ENCODE measurements at places on chromosomes 13 and 19.
A peak's percentile ranks its signal among the peaks of the same experiment; 100 is the strongest.

- H3K36me3 ChIP-seq = no peaks in the 10 kb centered on the region
- no peak overlapping the region for H3K4me3 ChIP-seq
These were observed 9.6 kb upstream of the BCL3 start for GRCh38 chr19:44738603-44739558.

DNA sequence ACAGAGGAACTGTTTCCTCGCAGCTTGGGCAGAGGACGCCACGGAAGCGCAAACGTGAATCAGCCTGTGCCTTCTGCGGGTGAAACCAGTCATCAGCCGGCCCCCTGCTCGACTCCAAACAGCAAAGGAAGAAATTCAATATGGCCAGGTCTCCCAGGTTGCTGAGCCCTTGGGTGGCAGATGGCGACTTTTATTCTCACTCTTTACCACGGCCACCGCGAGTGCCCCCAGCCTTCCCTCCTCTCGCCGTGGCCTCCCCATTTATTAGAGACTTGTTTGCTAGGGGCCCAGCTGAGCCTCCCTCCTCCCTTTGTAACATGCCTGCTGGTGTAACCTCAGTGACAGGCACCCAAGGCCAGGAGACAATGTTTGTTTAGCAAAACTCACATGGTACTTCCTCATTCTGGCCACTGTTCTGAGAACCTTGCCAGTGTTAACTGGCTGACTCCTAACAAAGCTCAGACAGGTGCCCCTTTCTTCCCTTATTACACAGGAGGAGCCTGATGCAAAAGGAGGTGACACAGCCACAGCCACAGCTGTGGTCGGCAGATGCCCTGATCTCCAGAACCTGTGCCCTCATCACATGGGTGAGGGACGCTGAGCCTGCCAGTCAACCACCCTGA lies 5.8 kb downstream of the RAB20 start:
- DNase-seq = no peak
- H3K4me1 ChIP-seq = peaks cover 8% of the 10 kb centered on the region
- H3K4me3 ChIP-seq = no peak overlapping the region

DNA sequence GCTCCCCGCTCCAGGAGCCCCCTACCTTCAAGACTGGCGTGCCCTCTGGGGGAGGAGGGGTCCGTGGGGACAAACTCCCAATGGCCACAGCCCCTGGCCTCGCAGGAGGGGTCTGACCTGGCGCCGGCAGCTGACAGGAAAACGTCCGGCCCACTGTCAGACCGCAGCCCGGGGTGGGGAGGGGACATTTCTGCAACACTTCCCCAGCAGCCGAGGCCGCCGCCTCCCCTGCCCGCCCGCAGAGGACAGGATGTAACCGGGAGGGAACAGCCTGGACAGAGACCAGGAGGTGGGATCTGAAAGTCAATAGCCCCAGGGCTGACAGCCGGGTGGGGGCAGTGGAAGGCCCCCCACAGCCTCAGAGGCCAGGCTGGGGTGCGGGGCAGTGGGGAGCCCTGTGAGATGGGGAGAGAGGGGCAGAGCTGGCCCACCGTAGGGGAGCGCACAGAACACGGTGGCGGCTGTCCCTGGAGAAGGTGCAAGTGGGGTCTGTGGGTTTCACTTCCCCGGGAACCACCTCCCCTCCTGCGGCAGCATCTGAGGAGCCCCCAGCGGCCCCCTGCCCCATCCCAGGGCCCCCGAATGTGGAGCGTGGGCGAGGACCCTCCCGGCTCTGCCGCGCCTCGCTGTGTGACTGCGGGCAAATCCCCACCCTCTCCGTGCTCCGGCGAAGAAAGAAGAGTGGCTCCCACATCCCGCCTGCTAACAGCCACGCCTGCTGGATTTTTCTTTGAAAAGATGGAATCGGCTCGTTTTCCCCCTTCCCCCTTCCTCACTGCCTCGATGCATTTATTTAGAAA lies at the start of gene PEAK3:
Gene PEAK3, minus strand, starts transcription at position 114 of the 800 bp plus-strand sequence. CDS start 1,244 bp downstream, outside the sequence.
- peak within 1 kb of the TSS; percentile 51 for H3K4me3 ChIP-seq
- peaks cover 1% of the 10 kb centered on the region for H3K36me3 ChIP-seq
- H3K27ac ChIP-seq = peak within 1 kb of the TSS; percentile 28

DNA sequence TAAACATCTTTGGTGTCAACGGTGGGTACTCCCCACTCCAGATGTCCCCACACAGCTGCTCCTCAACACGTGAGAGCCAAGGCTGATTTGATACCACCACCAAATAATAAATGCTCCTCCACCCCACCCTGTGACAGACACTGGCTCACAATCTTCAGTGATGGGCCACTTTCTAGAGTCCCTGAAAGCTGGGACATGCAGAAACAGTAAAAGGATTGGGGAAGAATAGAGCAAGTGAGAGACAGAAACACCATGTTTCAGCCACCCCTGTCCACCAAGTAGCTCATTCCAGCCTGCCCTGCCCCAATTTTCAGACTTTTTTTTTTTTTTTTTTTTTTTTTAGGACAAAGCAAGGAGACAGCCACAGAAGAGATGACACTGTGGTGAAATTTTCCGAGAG lies 1.6 kb downstream of the SLC46A3 start:
- peak overlapping the region; percentile 92 for H3K4me3 ChIP-seq
- H3K27ac ChIP-seq = no peak overlapping the region
- peaks cover 26% of the 10 kb centered on the region for H3K4me1 ChIP-seq
- peaks cover 17% of the 10 kb centered on the region for H3K36me3 ChIP-seq
- DNase-seq = no peak
- H3K27me3 ChIP-seq = peaks cover 3% of the 10 kb centered on the region

- H3K4me3 ChIP-seq = no peak overlapping the region
- H3K27ac ChIP-seq = no peak overlapping the region
- peaks cover 20% of the 10 kb centered on the region for H3K4me1 ChIP-seq
- no peak for DNase-seq
- H3K27me3 ChIP-seq = no peaks in the 10 kb centered on the region
- no peaks in the 10 kb centered on the region for H3K36me3 ChIP-seq
These were observed 6.3 kb upstream of the JUNB start for GRCh38 chr19:12784871-12785430.

DNA sequence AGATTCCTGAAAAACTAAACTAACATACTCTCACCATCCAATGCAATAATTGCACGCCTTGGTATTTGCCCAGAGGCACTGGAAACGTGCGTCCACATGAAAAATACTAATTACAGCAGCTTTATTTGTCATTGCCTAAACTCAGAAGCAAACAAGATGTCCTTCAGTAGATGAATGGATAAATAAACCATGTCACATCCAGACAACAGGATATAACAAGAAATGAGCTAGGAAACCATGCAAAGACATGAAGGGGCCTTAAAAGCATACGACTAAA lies 25.0 kb downstream of the ELL start:
- DNase-seq = no peak
- peak overlapping the region; percentile 86 for H3K27ac ChIP-seq
- no peaks in the 10 kb centered on the region for H3K36me3 ChIP-seq
- peaks cover 49% of the 10 kb centered on the region for H3K4me1 ChIP-seq

DNA sequence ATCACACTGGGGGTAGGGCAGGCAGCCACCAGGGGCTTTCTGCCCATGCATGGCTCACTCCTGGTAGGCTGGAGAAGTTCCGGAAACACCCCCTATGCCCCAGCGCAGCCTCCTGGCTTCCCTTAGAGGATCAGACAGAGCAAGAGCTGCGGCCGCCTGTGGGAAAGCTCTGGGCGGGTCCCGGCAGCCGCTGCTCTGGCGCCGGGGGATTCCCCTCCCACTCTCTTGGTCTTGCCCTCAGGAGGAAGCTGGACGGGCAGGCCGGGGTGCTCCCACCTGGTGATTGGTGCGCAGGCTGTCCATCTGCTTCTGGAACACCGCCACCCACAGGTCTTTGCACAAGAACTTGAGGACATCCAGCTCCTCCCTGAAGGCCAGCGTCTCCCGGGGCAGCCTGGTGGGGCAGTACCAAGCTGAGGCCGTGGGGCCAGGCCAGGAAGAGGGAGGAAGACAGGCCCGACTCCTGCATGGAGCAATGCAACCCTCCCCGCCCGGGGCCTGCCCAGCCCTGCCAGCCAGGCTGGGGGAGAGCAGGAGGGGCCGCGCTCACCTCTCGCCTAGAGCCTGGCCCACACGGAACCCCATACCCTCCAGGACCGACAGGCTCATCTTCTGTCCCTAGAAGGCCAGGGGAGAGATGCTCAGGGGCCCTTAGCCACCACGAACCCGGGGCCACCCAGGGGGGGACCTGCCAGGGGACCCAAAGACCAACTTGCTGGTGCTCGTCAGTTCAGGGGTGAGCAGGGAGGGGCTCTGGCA lies 4.0 kb upstream of the NKPD1 start:
- H3K36me3 ChIP-seq = no peaks in the 10 kb centered on the region
- no peak overlapping the region for H3K27ac ChIP-seq
- peaks cover 12% of the 10 kb centered on the region for H3K4me1 ChIP-seq
- H3K4me3 ChIP-seq = peak overlapping the region; percentile 2
- peak; percentile 47 for DNase-seq
- H3K27me3 ChIP-seq = no peaks in the 10 kb centered on the region

GRCh38 chr19:39448271-39448670 lies 2.9 kb downstream of the SUPT5H start:
- peak overlapping the region; percentile 90 for H3K27ac ChIP-seq
- peak overlapping the region; percentile 95 for H3K4me3 ChIP-seq
- H3K36me3 ChIP-seq = peaks cover 64% of the 10 kb centered on the region
- no peaks in the 10 kb centered on the region for H3K27me3 ChIP-seq
- DNase-seq = no peak
